Foreskin keratinocyte (primary cell): ENCODE measurements at places on chromosomes 12 and 14. TPM values are rescaled to one million over a fixed set of nuclear protein-coding genes. Genes with fewer than 3 reads are reported as not detected.

- DNase-seq, result peak; percentile 94
Observed at GRCh38 chr14:64117671-64118402, 176.3 kb downstream of the ESR2 start.

DNA sequence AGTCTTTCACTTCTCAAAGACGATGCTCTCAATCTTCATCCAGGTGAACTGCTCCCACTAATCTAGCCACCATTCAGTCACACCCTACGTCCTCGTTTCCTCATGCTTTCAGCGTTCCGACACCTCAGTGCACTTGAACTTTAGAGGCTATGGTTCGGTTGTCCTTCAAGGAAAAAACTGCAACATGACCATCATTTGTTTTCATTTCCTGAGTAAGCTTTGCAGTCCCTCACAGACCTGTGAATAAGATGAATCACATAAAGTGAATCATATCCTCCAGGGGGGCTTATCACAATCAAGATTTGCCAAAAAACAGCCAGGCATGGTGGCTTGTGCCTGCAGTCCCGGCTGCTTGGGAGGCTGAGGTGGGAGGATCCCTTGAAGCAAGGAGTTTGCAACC is 80.2 kb downstream of the TMCC3 start:
- peak; percentile 38 for DNase-seq

GRCh38 chr12:740921-741320 is 11.5 kb upstream of the WNK1 start:
- no peak for DNase-seq

DNA sequence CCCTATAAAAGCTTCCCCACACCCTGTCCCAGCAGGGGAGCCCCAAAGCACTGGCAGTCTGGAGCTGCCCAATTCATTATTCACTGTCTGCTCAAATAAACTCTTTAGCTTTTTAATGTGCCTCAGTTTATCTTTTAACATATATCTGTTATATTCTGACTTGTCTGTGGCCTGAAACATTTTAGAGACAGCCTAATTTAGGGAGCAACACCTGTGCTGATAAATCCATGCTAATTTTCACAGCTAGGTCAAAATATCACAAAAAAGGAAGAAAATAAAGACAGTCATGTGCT is 32.9 kb downstream of the TMTC1 start:
- DNase-seq, result no peak

- DNase-seq, result no peak
Observed at GRCh38 chr14:90732139-90732538, 84.1 kb downstream of the TTC7B start.

DNA sequence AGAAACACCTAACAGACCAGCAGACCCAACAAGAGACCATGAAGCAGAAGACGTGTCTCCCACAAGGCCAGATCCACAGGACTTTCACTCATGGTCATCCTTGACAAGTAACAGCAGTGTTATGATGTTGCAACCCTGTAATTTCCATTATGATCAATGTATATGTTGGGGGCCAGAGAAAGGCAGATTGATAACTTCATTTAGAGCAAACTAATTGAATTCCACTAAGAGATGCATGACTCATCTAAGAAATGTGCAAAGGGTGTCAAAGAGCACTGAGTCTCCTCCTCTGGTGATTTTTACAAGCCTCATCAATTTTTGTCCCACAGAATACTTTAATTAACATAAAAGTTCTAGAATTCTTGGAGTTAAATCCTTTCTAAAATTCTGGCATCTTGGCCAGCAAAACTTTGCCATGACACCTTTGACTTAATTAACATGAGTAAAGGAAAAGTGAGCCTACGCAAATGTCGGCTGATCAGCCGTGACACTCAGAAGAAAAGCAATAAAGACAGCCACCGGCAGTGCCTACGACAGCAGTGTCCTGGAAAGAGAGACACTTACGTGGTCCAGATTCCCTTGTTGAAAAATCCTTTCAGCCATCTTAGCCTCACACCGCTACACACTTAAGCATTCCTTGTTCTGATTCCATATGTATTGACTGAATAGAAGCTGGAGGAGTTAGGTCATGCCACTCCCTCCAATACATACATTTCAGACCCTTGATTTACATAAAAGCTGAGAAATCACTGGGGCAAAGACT is 370.2 kb upstream of the CCDC196 start:
- no peak for DNase-seq

DNA sequence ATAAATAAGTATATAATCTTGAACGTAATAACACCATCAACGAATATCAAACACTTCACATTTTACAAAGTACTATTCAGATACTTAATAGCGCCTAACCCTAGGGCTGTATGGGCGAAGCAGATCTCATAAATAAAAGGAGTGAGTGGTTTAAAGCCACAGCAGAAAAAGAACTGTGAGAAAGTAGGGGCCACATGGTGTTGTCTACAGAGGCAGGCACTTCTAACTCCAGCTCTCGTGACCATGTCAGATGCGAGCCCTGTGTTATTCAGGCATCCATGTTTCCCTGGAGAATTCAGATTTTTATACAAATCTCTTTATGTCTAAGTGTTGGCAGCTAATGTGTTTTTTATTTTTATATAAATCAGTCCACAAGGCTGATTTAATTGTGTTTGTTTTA is 212.2 kb downstream of the FBXL14 start:
- no peak for DNase-seq

DNA sequence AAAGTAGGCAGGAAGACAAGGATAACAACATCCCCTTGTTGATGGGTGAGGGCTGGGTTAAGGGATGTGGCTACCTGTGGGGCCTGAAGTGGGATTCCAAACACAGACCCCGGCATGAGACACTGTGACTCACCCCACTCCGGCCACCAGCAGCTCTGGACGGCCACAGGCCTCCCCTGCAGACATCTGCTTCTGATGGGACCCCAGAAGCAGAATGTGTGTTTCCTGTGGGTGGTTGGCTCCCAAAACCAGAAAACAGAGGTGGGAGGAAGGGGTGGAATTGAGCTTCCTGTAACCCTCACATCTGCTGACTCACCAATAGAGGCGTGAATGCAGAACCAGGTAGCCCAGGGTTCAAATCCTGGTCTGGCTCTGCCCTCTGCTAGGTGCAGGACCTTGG is 216.6 kb upstream of the PWP1 start:
- no peak for DNase-seq

GRCh38 chr14:31949709-31950108 is 127.4 kb upstream of the ARHGAP5 start:
- DNase-seq, result peak; percentile 85

GRCh38 chr14:102579696-102580549 is 12.5 kb upstream of the RCOR1 start:
- DNase-seq, result peak; percentile 68

DNA sequence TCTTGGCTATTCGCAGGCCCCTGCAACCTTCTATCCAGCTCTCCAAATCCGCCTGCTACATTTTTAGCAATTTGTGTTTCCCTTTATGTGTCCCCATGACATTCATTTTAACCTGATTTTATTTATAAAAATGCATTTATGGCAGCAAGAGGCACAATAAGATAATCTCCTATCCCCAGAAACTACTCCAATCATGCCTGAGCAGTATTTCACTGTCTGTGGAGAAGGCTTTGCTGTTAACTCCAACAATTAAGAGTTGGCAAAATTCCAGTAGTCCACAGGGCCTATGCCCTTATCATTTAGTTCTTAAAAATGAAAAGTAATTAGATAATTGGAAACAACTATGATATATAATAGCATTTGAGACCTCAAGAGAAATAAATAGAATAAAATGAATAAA is 462.4 kb downstream of the TRHDE start:
- no peak for DNase-seq

DNA sequence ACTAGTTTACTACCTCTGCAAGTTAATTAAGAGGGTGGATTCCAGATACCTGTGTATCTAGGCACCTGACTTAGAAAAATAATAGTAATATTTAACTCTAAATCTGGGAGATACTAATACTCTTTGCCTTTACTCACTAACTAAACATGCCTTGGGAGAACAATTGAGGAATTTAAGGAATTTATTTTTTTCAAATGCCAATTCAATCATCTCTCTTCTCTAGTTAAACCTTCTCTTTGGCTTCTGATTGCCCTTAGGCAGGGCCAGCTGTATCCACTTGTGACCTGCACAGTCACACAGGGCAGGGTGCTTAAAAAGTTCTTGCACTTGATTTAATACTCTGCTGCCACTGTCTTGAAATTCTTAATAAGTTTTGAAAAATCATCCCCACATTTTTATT is 142.4 kb downstream of the PLCZ1 start:
- DNase-seq, result peak; percentile 10

DNA sequence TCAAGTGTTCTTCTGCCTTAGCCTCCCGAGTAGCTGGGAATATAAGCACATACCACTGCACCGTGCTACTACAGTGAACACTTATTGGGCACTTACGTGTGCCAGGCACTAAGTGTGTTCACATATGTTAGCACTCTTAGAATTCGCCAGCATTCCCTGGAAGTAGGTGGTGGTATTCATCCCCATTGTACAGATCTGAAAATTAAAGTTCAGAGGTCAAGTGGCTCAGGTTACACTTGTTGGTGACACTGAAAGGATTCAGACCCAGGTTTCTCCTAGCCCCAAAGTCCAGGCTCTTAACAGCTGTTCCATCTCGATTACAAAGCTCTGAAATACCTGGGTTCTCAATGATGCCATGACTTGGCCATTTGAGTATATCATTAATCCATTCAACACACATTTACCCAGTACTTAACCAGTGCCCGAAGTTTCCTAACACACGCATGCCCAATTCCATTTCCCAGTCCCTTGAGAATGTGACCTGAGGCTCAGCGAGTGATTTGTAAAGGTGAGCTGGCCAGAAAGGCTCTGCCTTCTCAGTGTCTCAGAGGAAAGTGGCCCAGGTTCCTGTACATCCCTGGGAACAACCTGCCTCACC is 4.8 kb downstream of the MVK start:
- DNase-seq, result no peak

- no peak for DNase-seq
Observed at GRCh38 chr12:95077341-95077740, 3.9 kb upstream of the NR2C1 start.

GRCh38 chr14:55914771-55915170 is 203.4 kb upstream of the PELI2 start:
- no peak for DNase-seq

DNA sequence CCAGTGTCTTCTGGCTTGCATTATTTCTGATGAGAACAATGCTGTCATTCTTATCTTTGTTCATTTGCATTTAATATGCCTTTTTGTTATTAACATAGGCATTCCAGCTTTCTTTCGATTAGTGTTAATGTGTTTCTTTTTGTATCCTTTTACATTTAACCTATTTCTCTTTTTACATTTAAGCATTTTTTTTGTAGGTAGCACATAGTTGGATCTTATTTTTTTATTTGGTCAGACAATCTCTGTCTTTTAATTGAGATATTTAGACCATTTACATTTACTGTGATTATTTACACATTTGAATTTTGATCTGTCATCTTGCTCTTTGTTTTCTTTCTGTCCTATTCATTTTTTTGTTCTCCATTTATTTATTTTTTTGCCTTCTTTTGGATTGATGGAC is 14.5 kb upstream of the KIF26A start:
- DNase-seq, result no peak

DNA sequence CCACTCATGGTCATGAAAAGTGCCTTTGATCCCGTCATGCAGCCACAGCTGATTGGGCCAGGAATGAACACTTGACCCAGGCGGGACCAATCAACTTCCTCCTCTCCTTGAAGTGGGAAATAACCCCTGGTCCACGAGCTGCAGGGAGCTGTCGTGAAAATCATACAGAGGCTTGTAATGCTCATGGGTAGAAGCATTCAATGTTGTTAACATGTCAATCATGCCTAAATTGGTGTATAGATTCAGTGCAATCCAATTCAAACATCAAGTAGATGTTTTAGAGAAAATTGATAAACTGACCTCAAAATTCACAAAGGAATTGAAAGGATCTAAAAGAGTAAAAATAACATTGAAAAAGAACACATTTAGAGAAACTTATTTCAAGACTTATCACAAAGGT is 1019.0 kb upstream of the TMEM132C start:
- no peak for DNase-seq

- DNase-seq, result no peak
Observed at GRCh38 chr12:109496306-109496705, 18.9 kb downstream of the UBE3B start.

GRCh38 chr14:69715725-69716477 is 51.0 kb upstream of the SRSF5 start:
- DNase-seq, result peak; percentile 95

DNA sequence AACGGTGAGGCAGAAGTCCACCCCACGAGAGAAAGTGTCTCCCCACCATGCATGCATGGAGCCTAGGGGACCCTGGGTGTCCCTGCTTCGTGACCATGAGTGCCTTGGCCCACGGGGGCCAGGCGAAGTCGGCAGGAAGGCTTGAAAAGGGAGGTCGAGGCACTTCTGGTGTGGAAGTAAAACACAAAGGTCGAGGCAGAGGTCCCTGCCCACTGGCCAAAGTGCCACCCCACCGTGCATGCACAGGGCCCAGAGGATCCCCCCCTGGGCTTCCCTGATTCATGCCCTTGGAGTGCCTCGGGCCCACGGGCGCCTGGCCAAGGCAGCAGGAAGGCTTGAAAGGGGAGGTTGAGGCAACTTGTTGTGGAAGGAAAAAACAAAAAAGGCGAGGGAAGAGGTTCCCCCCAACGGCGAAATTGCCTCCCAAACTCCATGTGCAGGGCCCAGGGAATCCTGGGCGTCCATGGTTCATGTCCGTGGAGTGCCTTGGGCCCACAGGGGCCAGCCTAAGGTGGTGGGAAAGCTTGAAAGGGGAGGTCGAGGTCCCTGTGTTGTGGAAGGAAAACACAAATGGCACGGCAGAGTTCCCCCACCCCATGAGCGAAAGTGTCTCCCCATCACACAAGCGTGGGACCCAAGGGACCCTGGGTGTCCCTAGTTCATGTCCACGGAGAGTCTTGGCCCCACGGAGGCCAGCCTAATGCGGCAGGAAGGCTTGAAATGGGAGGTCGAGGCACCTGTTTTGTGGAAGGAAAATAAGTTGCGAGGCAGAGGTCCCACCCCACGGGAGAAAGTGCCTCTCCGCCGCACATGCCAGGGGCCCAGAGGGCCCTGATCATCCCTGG is 372.1 kb downstream of the ALG10 start:
- DNase-seq, result no peak

DNA sequence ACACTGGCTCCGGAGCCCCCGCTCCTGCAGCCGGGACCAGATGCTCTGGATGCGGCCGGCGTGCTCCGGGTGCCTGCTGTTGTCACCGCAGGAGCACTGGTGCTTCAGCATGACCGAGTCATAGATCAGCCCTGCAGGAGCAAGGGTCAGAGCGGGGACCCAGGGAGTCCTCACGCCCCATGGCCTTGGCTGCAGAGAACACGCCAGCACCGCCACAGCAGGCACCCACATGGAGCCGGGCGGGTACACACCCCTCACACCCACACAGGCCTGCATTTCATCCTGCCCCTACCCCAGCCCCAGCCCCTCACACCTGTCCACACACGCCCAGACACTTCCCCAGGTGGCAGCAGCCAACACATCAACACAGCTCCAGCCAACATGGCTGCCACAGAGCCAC is 18.8 kb downstream of the SLC48A1 start:
- no peak for DNase-seq

GRCh38 chr12:50992819-50993218 is 33.4 kb downstream of the SLC11A2 start:
- DNase-seq, result no peak

- DNase-seq, result no peak
Observed at GRCh38 chr12:112777387-112778310, 13.9 kb upstream of the RPH3A start.

Gene GPR84
- 0.07 and 0.10 TPM in 2 replicates for total RNA-seq

Gene CIT
- total RNA-seq, result 25.7 and 26.9 TPM in 2 replicates

Gene PKP2
- total RNA-seq, result 76.0 and 84.4 TPM in 2 replicates

Gene OR4E2
- not detected in 2 replicates for total RNA-seq

Gene ACVR1B
- 14.0 and 14.3 TPM in 2 replicates for total RNA-seq

Gene SEL1L
- 26.2 and 34.7 TPM in 2 replicates for total RNA-seq

Gene PRPH
- 0.34 TPM in 1 of 2 replicates, not detected in the other for total RNA-seq

Gene CLEC2B
- total RNA-seq, result 0.51 and 1.4 TPM in 2 replicates

Gene CFAP54
- 0.78 and 0.85 TPM in 2 replicates for total RNA-seq

Gene RNASE7
- total RNA-seq, result 10.5 and 17.1 TPM in 2 replicates

Gene TAS2R9
- total RNA-seq, result not detected in 2 replicates

Gene HOXC12
- 2.3 and 4.4 TPM in 2 replicates for total RNA-seq

Gene RPL10L
- not detected in 2 replicates for total RNA-seq
